ENCODE measurements at places on chromosomes 11 and 22. TPM values are rescaled to one million over a fixed set of nuclear protein-coding genes. Genes with fewer than 3 reads are reported as not detected.

- peak; percentile 75 for DNase-seq
Observed at GRCh38 chr11:2109541-2110019, 29.6 kb downstream of the IGF2 start.

The SLC5A1 gene
- total RNA-seq, result 3.0 TPM

- no peak for DNase-seq
Observed at GRCh38 chr11:126139111-126140091, 72.0 kb downstream of the RPUSD4 start.

- DNase-seq, result peak; percentile 61
Observed at GRCh38 chr11:134514354-134514951, 102.4 kb upstream of the B3GAT1 start.

DNA sequence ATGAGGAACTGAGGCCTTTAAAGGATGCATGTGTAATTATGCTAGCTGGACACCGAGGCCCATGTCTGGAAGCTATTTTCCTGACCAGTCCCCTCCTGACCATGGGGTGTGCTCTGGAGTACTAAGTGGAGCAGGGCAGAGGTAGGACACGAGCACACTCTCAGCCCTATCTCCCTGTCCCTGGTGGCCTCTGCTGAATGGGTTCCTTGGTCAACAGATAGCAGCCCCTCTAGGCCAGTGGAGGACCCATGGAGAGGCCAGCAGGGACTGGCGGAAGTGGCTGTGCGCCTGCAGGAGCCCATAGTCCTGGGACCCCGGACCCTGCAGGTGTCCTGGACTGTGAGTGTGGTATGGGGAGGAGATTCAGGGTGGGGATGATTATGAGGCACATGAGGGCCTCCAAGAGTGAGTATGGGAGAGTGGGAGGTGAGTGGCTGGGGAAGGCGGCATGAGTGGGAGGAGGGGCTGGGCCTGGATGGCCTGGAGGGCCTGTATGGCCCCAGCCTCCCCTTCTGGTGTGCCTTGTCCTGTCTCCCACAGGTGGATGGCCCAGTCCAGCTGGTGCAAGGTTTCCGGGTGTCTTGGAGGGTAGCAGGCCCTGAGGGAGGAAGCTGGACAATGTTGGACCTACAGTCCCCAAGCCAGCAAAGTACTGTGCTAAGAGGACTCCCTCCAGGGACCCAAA is 9.5 kb downstream of the ROBO3 start:
- DNase-seq, result no peak

GRCh38 chr11:110621826-110622225 is 90.4 kb downstream of the ARHGAP20 start:
- DNase-seq, result no peak

The NCR3LG1 gene
- 4.5 TPM for total RNA-seq

DNA sequence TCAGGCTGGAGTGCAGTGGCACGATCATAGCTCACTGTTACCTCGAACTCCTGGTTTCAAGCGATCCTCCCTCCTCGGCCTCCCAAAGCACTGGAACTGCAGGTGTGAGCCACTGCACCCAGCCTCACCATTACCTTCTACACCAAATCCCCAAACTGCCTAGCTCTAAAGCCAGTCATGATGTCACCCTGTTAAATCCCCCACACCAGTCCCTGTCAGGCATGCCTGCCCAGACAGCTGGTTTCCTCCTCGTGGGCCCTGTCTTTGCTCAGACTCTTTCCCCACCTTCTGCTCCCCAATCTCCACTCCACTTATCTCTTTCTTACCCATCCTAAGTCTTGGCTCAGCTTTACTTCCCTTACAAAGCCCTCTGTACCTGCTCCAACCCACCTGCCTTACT is 12.5 kb upstream of the EXPH5 start:
- DNase-seq, result no peak

- DNase-seq, result peak; percentile 89
Observed at GRCh38 chr22:37401401-37402183, 25.7 kb downstream of the ELFN2 start.

- peak; percentile 84 for DNase-seq
Observed at GRCh38 chr22:46355369-46355995, 20.0 kb downstream of the TRMU start.

DNA sequence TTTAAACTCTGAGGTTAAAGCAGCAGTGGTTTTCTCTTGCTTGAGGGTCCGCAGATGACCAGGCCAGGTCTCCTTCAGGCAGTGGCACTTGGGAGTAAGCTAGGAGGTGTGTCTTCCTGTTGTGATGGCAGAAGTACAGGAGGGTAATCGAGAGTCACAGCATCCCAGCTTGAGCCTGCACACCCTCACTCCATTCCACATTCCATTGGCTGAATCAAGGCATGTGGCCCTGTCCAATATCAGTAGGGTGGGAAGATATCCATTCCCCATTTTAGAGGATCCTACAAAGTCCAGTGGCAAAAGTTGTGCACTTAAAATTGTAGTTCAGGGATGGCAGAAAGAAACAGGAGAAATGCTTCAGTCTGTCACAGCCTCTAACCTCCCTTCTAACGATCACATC is 23.3 kb downstream of the OSBP2 start:
- DNase-seq, result no peak

DNA sequence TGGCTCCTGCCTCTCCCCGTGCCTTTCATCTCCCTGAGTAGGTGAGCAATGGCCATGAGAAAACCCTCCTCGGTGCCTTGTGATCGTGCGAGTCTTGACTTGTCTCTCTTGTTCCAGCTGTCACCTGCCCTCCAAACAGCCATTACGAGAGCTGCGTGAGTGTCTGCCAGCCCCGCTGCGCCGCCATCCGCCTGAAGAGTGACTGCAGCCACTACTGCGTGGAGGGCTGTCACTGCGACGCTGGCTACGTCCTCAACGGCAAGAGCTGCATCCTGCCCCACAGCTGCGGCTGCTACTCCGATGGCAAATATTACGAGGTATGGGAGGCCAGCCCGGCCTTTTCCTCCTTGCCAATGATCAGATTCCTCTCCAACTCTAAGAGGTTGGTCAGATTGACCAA is 51.7 kb downstream of the TECTA start:
- no peak for DNase-seq

The C11orf16 gene
- total RNA-seq, result 0.91 TPM

The ADM gene
- total RNA-seq, result 14.4 TPM

GRCh38 chr11:131809203-131809918 is 438.9 kb downstream of the NTM start:
- DNase-seq, result peak; percentile 62

The DAGLA gene
- 3.9 TPM for total RNA-seq

GRCh38 chr11:1504138-1504537 is 17.6 kb upstream of the MOB2 start:
- DNase-seq, result no peak

The KRTAP5-10 gene
- not detected for total RNA-seq

GRCh38 chr11:86978756-86979608 is 23.8 kb upstream of the FZD4 start:
- peak; percentile 36 for DNase-seq

The OR8K1 gene
- total RNA-seq, result not detected

- no peak for DNase-seq
Observed at GRCh38 chr11:70928854-70929598, 323.4 kb downstream of the SHANK2 start.

The OR10A2 gene
- total RNA-seq, result not detected

DNA sequence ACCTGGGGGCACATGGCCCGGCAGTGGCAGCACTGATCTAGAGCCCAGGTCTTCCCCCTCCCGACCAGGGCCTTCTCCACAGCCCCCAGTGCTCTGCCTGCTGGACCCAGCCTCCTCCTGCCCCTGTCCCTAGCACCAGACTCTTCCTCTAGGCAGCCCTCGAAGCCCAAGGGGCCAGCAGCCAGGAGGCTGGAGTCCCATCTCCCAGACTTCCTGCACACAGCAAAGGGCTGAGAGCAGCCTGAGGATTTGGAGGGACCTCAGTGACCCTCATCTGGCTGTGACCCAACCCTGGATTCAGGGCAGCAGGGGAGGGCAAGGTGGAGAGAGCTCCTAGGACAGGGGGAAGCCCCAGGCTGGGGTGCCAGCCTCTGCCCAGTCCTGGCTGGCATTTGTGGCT is 3.0 kb downstream of the RHOD start:
- DNase-seq, result no peak

- DNase-seq, result peak; percentile 91
Observed at GRCh38 chr22:19518635-19519034, 5.6 kb downstream of the CLDN5 start.

GRCh38 chr11:80066291-80066690 is 625.5 kb upstream of the TENM4 start:
- no peak for DNase-seq

The MRPL23 gene
- 45.9 TPM for total RNA-seq

GRCh38 chr11:76786016-76786415 is 2.9 kb downstream of the TSKU start:
- DNase-seq, result no peak

The PACSIN3 gene
- total RNA-seq, result 15.1 TPM

- DNase-seq, result peak; percentile 69
Observed at GRCh38 chr11:44957040-44957515, 6.4 kb upstream of the TP53I11 start.

The UBQLNL gene
- total RNA-seq, result 0.69 TPM

- no peak for DNase-seq
Observed at GRCh38 chr11:69962152-69962551, 116.0 kb upstream of the ANO1 start.

DNA sequence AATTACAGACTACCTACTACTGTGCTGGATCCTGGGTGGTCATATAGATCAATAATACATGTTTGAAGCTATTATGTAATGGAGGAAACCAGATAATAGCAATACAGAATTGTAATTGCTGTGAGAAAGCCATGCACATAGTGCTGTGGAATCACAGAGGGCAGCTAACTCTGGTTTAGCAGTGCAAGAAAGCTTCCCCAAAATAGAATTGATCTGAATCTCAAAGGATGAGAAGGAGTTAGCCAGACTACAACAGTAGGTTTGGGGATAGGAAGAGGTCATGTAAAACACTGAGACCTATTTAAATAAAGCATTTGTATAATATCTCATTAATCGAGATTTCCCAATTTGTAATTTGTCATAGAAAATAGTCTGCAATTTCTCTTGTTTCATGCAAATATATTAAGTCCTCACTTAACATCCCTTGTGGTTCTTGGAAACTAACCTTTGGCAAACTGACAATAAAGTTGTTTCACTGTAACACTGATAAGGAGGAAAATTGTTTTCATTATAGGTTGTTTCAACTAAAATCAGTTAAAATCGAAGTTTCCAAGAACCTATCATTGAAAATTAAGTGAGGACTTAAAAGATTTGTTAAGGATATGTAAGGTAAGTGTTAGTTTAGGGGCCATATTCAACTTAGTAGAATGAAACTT is 7.6 kb downstream of the C11orf58 start:
- DNase-seq, result no peak

DNA sequence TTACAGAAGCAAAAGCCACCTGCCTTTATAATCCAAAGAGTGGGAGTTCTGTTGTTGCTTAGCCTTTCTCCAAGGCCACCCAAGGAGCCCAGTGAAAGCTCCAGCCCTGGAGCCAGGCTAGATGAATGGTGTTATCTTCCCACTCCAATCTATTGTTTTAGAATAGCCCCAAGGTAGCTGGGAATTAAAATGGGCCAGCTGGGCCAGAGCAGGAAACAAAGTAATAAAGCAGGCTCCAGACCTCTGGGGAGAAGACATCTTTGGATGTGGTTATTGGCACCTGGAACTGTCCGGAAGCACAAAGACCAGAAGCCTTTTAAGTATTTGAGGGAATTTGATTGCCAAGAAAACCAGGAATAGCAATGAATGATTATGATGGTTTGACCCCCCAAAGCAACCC is 8.8 kb downstream of the C11orf96 start:
- DNase-seq, result no peak

DNA sequence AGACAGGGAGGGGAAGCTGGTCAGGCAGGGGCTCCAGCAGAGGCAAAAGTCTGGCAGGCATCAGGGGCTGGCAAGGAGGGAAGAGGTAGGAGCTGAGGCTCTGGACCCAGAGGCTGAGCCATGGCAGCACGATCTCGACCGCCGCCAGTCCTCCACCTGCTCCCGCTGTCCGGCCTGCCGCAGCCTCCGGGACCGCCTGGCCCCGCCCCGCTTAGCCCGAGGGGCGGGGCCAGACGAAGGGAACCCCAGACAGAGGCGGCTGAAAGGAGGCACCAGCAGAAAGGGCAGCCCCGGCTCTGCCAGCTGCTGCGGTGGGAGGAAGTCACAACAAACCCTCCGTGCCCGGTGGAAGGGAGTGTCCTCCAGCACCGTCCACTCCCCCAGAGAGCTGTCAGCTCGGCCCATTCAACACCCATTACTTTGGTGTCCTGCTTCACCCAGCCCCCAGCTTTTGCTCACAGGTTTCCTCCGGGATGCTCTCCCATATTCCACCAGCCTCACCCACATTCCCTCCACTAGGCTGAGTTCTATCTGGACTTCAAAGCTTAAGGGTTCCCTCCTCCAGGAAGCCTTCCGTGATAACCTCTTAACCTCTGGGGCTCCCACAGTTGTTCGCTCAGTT is at the start of gene MFNG:
TSS of gene MFNG (minus strand) at position 161 of the 622 bp plus-strand sequence. CDS start 207 bp downstream, outside the sequence.
- DNase-seq, result peak; percentile 91

The CNIH2 gene
- total RNA-seq, result 0.63 TPM

The TMEM86A gene
- 7.4 TPM for total RNA-seq

DNA sequence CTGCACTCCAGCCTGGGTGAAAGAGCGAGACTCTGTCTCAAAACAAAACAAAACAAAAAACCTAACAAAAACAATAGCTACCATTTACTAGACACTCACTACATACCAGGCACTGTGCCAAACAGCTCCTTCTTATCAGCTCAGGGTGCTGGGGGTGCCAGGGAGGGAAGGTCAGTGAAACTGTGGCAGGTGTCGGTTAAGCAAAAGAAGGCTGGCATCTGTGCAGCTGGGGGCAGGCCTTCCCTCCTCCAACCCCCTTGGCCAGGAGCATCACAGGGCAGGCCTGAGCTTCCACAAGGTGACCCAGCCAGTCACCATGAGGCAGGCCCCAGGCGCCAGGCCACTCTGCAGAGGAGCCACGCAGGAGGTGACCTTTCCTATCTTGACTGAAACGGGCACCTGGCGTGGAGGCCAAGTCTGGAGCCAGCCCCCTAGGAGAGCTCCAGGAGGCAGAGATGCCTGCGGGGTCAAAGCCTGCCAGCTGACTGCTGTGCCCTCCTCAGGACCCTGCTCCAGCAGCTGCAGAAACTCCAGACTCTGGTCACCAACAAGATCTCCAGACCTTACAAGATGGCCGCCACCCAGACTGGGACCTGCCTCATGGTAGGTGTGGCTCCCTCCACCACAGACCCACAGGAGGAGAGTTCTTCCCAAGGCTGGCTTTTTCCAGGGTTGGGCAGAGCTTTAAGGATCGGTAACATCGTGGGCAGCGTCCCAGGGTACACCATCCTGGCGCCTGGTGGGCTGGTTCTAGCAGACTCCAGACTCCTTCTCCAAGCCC is 31.3 kb upstream of the DGKZ start:
- no peak for DNase-seq

DNA sequence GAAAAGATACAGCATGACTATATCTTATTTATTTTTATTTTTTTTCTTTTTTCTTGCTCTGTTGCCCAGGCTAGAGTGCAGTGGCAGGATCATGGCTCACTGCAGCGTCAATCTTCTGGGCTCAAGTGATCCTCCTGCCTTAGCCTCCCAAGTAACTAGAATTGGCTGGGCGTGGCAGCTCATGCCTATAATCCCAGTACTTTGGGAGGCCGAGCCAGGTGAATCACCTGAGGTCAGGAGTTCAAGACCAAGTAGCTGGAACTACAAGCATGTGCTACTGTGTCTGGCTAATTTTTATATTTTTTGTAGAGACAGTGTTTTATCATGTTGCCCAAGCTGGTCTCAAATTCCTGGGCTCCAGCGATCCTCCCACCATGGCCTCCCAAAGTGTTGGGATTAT is 28.3 kb upstream of the CCDC134 start:
- no peak for DNase-seq

The OR9Q2 gene
- total RNA-seq, result not detected

The OR5B21 gene
- not detected for total RNA-seq

The CHST1 gene
- total RNA-seq, result 2.8 TPM

The ZC3H7B gene
- 68.6 TPM for total RNA-seq

Measured in kidney (tissue), 22 donors.